SW 1271 (cell line): ENCODE measurements at places on chromosomes 1 and 21.

DNA sequence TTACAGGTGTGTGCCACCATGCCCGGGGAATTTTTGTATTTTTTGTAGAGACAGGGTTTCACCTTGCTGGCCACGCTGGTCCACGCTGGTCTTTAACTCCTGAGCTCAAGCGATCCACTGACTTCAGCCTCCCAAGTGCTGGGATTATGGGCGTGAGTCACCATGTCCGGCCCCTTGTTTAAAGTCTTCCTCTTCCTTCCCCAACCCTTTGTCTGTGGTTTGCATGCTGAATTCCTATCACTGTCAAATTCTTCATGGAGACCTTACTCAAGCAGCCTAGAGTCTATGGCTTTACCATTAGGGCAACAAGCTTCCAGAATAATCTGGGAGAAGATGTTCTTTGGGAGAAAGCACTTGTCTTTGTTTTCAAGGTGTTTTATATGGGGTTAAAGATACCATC is 34.7 kb downstream of the B3GALT5 start:
- no peak for DNase-seq

DNA sequence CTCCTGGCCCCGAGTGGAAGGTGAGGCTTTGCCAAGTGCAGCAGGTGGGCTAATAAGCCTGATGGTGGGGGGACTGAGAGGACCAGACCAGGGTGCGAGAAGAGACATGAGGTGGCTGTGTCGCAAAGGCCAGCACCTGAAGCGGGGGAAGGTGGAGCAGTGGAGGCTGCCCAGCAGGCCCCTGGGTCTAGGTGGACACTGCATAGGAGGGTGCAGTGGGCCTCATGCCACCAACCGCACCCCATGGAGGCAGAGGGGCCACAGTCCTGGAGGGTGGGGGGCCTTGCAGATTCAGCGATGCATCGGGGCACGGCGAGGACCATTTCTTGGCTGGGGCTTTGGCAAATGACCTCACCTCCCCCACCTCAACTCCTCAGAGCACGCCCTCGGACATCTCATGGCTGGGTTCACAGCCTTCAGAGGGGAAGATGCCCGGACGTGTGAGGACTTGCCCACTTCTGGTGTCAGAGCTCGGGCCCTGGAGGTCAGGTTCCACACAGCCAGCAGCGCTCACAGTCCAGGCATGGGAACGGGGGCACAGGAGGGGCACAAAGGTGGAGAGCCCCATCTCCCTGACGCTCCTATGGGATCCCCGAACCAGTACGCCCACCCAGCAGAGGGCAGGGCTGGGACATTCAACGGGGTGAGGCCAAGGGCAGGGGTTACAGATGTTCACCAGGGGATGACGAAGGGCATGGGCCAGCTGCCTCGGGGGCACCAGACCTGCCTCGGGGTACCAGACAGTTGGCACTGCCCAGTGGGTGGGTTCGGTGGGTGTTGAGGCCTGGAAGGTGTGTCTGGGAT is 35.4 kb downstream of the UBE2G2 start:
- DNase-seq: no peak

DNA sequence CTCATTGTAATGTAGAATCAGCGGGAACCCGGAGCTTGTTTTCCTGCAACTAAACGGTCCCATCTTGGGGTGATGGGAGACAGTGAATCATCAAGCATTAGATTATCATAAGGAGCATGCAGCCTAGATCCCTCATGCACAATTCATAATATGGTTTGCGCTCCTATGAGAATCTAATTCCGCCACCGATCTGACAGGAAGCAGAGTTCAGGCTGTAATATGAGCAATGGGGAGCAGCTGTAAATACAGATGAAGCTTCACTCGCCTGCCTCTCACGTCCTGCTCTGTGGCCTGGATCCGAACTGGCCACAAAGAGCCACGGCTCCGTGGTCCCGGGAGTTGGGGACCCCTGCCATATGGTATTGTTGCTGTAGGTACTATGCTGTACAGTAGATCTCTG is 1.6 kb downstream of the IFI44 start:
- peak; percentile 27 for DNase-seq

DNA sequence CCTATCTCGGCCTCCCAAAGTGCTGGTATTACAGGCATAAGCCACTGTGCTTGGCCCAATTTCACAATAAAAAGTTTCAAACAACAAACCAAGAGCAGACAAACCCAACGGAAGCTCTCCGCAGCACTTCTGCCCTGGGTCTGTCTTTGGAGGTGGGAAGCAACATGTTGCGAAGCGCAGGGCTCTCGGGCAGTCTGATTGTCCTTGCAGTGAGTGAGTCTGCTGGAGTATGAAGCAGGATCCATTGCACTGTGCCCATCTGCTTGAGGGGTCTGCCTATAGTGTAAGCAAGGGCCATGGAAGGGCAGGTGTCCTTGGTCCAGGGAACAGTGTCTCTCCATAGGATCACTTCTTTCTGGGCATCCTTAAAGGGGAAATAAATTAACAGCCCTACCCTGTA is 14.6 kb upstream of the PARP1 start:
- DNase-seq: no peak

GRCh38 chr1:81226603-81226928 is 574.2 kb upstream of the ADGRL2 start:
- no peak for DNase-seq

DNA sequence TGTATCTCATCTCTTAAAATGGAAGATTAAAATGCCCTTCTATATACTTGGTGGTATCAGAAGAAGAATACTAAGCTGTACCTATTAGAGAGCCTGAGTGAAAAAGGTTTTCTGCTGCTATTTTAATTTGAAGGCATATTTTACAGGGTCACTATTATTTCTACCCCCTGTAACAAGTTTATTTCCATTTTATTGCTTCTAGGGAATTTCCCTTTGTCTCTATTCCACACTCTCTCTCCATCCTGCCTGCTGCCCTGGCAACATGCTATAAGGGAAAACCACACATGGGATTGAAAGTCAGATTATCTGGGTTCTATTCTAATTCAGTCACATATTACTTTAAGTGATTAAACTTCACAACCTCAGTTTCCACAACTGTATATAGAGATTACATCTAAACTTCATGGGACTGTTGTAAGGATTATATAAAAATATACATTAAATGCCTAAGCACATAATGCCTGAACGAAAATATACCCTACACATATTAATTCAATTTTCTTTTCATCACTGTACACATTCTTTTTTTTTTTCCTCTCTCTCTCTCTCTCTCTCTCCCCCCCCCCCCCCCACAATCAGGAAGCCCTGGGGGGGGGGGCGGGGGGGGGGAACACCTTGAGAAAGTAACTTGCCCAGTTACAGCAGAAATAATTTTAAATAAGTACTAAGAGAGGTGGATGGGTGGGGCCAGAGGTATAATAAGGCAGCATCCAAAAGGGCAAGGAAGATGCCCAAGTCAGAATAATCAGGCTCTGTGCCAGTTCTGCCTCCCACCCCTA is 51.5 kb downstream of the LUZP1 start:
- no peak for DNase-seq

- no peak for DNase-seq
These were observed 53.2 kb downstream of the CHML start for GRCh38 chr1:241586905-241587512.
